ENCODE measurements at places on chromosomes 13 and 19.

- no peak for DNase-seq
These were observed 579 bp downstream of the ZNF566 start for GRCh38 chr19:36488846-36489117.

DNA sequence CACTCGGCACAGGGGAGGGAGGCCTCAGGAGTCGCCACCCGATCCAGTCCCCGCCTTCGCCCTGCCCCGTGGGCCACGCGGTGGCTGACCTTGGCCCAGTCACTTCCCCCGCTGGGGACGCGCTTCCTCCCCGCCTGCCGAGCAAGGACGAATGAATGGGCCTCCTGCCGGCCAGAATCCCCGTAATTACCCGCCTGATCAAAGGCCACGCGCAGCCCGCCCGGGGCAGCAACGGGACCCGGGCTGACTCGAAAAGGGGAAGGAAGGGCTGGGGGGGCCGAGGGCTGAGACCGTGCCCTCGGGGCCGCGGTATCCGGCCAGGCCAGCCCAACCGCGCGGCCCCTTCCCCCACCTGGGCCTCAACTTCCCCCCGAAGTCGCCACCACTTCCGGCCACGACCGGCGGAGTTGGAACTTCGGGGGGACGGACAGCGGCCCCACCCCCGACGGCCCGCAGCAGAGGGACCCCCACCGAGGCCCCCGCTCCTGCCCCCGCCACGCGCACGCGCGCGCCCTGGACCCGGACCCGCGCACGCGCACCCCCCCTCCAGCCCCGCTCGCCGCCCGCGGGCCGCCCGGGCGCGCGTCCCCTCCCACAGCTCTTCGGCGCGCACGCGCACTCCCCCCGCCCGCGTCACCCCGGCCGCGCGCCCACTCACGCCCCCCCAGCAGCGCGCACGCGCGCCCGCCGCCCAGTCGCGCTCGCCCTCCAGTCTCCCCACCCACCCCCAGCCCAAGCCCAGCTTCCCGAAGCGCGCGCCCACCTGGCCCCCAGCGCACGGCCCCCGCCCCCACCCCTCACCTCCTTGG lies 520 bp downstream of the ZNF787 start:
- peak; percentile 73 for DNase-seq

GRCh38 chr13:48961379-48961778 lies 14.3 kb upstream of the FNDC3A start:
- DNase-seq: no peak

DNA sequence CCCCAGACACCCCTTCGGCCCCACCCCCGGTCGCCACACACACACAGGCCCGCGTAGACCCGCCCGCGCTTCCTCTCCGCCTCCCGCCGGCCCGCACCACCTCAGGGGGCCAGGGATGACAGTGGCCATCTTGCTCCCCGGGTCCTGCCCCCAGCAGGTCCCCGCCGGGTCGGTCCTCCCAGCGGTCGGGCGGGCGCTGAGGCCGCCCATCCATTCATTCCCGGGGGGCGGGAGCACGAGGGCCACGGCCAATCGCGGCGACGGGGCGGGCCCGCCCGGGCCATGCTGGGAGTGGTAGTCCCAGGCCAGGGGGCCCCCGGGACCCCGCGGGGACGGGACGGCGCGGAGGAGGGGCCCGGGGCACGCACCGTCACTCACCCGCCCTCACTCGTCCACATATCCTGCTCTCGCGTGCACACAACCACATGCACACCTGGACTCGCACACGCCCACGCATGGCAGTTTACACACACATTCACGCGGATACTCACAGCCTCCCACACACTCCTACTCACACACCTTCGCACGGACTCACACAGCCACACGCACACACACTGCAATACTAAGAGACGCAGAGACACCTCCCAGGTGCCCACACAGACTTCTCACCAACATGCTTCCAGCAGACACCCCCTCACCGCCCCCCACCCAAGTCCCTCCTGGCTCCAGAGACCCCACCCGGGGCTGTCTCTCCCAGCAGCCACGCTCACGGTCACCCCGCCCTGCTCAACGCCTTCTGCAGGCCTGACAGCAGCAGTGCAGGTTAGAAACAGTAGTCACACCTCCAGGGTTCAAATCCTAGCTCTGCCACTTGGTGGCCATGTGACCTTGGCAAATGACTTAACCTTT lies at the start of gene DPF1:
Gene DPF1, minus strand, starts transcription at position 209 of the 849 bp plus-strand sequence. Its CDS starts 80 bp downstream, at position 129.
- peak; percentile 23 for DNase-seq

DNA sequence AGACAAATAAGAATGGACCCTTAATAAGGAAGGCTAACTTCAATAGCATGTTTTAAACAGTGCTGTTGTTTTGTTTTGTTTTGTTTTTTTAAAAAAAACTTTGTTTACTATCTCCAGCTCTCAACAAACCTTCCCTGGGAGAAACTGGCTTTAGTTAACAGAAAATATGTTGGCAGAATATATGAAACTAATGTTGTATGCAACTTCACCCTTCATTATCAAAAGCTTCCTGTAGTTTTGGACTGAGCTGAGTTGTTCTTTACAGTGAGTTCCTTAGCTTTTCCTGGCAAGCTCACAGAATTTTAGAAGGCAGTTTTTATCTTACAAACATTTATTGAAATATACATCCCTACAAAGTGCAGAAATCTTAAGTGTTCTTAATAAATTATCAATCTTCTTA lies 2480.7 kb upstream of the PCDH20 start:
- no peak for DNase-seq

- DNase-seq: no peak
These were observed 277.9 kb upstream of the SOX1 start for GRCh38 chr13:111789011-111789410.

GRCh38 chr13:100707818-100708740 lies 33.5 kb upstream of the TMTC4 start:
- no peak for DNase-seq

DNA sequence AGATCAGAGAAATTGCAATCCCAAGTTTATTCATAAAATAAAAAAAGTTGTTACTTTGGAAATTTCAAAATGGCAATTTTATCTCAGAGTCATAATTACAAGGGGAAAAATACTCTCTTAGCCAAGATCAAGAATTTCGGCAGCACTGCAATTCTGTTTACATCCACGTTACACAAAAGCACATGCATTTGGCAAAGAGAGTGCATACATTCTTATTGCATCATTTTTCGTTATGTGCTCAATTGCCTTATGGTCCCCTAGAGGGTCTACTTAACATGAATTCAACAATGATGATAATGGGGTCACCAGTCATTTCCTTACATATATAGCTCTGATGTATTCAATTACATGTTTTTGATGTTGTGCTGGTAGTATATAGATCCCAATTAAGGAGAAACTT lies 498.0 kb downstream of the DIAPH3 start:
- no peak for DNase-seq

DNA sequence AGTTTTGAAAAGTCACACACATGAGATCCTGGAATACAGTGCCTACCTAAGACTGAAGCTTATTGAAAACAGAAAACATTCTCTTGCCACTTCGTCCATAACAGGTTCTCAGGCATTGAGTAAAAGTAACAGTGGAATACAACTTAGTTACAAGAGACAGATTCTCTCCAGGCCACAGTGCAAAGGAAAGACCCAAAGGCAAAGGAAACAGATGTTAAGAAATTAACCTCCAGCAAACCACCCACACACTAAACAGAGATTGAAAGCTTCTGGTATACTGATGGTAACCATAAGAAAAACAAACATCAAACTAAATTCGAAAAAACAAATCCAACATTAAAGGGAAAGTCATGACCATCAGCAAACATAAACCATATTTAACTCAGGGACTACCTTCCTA lies 914.7 kb downstream of the SLITRK5 start:
- DNase-seq: no peak

Data from NCI-H446 (cell line).